ENCODE measurements at places on chromosomes 4 and X.
A peak's percentile ranks its signal among the peaks of the same experiment; 100 is the strongest.

DNA sequence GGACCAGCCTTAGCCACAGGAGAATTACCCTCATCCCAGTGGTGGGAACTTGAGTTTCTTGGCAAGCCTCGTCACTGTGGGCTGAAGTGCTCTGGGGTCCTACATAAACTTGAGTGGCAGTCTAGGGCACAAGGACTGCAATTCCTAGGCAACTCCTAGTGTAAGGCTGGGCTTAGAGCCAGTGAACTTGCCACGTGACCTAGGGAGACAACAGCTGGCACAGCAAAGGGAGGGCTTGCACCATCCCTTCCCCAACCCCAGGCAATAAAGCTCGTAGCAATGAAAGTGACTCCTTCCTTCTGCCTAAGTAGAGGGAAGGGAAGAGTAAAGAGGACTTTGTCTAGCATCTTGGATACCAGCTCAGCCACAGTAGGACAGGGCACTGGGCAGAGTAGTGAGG lies 81.8 kb downstream of the TEX11 start:
- no peak for DNase-seq

DNA sequence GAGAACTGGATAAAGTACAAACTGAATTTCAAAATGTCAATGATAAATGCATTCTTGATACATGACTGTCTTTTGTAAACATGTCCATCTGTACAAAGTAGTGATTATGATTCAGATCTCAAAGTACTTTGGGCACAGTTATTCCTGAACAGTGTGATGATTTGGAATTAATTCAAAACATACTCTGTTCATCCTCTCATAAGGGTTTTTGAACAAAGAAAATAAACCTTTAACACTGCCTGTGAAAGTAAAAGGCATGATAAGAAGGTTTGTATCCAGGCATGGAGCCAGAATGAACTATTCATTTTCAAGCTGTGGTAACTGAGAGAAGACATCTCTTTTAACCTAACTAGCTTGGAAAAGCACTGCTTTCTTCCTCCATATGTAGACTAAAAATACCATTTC lies 883 bp upstream of the KLHL4 start:
- no peak for DNase-seq

DNA sequence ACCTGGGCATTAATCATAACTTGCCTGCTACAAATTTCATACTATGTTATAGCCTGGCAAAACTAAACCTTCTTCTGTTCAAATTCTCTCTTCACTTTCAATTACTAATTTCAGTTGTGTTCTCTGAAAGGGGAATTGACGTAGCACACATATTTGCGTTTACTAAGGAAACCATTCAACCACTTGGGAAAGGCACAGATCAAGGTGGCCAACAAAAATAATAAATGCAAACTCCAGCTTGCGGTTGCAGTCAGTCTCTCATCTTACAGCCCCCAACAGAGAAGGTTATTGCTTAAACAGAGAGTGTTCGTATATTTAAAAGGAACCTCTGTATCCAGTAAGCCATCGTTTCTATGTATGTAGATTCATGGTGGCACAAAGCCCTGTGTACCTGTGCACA lies 4.0 kb downstream of the SRPX start:
- no peak for DNase-seq

DNA sequence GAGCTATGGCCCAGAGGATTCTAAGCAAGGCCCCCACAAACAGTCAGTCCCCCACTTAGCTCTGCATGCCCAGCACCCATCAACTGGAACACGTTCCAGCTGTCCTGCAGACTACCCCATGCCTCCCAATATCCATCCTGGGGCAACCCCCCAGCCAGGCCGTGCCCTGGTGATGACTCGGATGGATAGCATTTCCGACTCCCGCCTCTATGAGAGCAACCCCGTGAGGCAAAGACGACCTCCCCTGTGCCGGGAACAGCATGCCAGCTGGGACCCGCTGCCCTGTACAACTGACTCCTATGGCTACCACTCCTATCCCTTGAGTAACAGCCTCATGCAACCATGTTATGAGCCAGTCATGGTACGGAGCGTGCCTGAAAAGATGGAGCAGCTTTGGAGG lies 32.0 kb downstream of the LAS1L start:
- DNase-seq = no peak

DNA sequence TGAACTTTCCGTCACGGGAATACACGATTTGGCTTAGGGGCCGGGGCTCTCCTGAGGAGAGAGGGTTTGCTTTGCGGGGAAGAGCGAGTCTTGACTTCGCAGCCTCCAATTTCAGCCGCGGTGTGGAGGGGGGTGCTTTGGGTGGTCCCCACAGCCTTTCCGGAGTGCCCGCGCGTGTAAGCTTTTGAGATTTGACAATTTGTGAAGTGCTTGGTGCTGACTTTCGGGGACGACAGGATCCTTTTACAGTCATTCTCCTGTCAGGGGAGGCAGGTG lies 355 bp downstream of the SCML1 start:
- peak; percentile 6 for DNase-seq

- DNase-seq = no peak
Observed at GRCh38 chr4:72909461-72909860, 160.1 kb downstream of the COX18 start.

DNA sequence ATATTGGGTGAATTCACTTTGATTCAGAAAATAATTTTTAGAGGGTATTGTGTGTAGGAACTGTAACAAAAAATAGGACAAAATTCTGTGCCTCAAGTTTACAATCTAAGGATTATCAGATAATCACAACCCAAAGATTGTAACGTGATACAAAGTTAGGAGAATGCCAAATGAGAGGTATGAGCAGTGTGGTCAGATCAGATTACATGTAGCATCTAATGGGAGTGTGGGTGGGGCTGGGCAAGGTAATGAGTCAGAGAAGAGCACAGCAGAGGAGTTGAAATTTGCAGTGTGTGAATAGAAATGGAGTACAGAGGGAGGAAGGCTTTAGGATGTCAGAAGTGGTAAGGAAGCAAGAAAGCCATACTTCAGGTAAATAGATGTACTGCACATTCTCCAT lies 103.4 kb upstream of the TEX13A start:
- DNase-seq = no peak

- no peak for DNase-seq
Observed at GRCh38 chrX:15430584-15430983, 46.4 kb upstream of the VEGFD start.

DNA sequence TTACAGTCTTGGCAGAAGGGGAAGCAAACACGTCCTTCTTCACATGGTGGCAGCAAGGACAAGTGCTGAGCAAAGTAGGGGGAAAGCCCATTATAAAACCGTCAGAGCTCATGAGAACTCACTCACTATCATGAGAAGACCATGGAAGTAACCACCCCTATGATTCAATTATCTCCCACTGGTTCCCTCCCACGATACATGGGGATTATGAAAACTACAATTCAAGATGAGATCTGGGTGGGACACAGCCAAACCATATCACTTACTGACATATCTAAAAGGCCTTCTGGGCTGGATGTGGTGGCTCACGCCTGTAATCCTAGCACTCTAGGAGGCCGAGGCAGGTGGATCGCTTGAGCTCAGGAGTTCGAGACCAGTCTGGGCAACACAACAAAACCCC lies 117.1 kb upstream of the USP9X start:
- no peak for DNase-seq

Data from GM10248 (cell line).